Pancreas (tissue), 10 donors: ENCODE measurements at places on chromosomes 3 and 15. TPM values are rescaled to one million over a fixed set of nuclear protein-coding genes. Genes with fewer than 3 reads are reported as not detected.

- no peaks in the 10 kb centered on the region for H3K4me1 ChIP-seq
- H3K27me3 ChIP-seq = no peaks in the 10 kb centered on the region
- no peak overlapping the region for H3K27ac ChIP-seq
- no peak overlapping the region for H3K4me3 ChIP-seq
- no peaks in the 10 kb centered on the region for H3K36me3 ChIP-seq
- no peak for DNase-seq
Observed at GRCh38 chr3:169923831-169924230, 12.5 kb downstream of the SAMD7 start.

- DNase-seq = no peak
- H3K4me1 ChIP-seq = peaks cover 5% of the 10 kb centered on the region
- H3K27me3 ChIP-seq = no peaks in the 10 kb centered on the region
- H3K27ac ChIP-seq = no peak overlapping the region
- H3K36me3 ChIP-seq = no peaks in the 10 kb centered on the region
Observed at GRCh38 chr15:56187665-56188064, 56.0 kb downstream of the RFX7 start.

The AP3B2 gene
- total RNA-seq = 2.6 TPM

- no peak overlapping the region for H3K4me3 ChIP-seq
- H3K27ac ChIP-seq = no peak overlapping the region
- DNase-seq = no peak
- no peaks in the 10 kb centered on the region for H3K36me3 ChIP-seq
- H3K4me1 ChIP-seq = no peaks in the 10 kb centered on the region
Observed at GRCh38 chr3:99669879-99670555, 31.6 kb downstream of the COL8A1 start.

- no peak overlapping the region for H3K27ac ChIP-seq
- no peaks in the 10 kb centered on the region for H3K27me3 ChIP-seq
- H3K4me1 ChIP-seq = no peaks in the 10 kb centered on the region
- DNase-seq = no peak
Observed at GRCh38 chr3:52072020-52072419, 15.6 kb upstream of the DUSP7 start.

The SOX2 gene
- total RNA-seq = 0.35 TPM

DNA sequence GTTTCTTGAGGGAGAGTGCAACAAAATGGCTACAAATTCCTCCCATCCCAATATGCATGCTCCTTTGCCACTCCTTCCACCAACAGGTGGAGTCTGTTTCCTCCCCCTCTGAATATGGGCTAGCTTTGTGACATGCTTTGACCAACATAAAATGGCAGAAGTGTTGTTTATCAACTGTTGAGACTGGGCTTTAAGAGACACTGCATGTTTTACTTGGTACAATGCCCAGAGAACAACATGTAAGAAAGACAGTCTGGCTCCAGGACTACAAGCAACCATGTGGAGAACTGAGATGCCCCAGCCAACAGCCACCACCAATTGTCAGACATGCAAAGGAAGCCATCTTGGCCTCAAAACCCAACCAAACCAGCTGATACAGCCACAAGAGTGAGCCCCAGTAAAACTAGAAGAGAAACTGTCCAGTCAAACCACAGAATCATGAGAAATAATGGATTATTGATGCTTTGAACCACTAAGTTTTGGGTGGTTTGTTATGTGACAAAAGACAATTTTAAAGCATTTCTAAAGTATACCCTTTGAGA, 40.5 kb downstream of the NUDT16 start:
- H3K4me3 ChIP-seq = no peak overlapping the region
- H3K4me1 ChIP-seq = no peaks in the 10 kb centered on the region
- no peaks in the 10 kb centered on the region for H3K27me3 ChIP-seq
- no peaks in the 10 kb centered on the region for H3K36me3 ChIP-seq
- no peak overlapping the region for H3K27ac ChIP-seq

The CHCHD6 gene
- 5.9 TPM for total RNA-seq

The SUSD5 gene
- 0.31 TPM for total RNA-seq

DNA sequence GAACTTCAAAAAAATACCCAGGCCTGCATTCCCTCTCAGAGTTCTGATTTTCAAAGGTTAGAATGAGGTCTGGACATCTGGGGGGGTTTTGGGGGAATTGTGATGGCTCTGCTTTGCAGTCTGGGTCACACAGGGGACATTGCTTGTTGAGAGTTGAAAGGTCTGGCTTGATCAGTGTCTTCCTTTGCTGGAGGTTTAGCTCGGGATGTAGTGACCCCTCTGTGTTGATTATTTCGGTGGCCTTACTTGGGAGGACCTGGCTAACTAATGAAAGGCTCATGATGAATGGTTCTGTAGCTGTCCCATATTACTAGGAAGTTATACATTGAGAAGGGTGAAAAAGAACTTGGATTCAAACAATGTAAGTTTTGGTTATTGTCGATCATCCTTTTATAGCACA, 23.7 kb downstream of the TPM1 start:
- no peaks in the 10 kb centered on the region for H3K27me3 ChIP-seq
- H3K4me3 ChIP-seq = no peak overlapping the region
- H3K27ac ChIP-seq = no peak overlapping the region

DNA sequence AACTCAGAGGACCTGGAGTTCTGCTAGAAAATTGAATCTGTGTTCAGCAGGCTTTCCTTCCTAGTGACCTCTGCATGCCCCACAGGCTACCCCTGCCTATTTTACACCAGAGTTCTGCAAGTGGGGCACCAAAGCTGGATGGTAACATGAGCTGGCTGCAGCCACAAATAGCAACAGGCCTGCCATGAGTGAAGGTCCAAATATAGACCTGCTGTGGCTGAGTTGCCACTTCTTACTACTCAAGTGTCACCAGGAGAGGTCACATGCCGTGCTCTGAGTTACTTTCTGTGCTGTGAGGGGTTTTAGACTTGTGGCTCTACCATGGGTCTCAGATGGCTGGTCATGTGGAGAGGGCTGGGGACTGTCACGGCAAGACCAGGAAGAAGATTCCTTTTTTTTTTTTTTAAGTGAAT, at the start of gene FSD2:
TSS of gene FSD2 (minus strand) at position 76 of the 413 bp plus-strand sequence. CDS start 18,679 bp downstream, outside the sequence.
- no peak within 1 kb of the TSS for H3K4me3 ChIP-seq
- H3K27ac ChIP-seq = no peak within 1 kb of the TSS
- no peaks in the 10 kb centered on the region for H3K27me3 ChIP-seq

DNA sequence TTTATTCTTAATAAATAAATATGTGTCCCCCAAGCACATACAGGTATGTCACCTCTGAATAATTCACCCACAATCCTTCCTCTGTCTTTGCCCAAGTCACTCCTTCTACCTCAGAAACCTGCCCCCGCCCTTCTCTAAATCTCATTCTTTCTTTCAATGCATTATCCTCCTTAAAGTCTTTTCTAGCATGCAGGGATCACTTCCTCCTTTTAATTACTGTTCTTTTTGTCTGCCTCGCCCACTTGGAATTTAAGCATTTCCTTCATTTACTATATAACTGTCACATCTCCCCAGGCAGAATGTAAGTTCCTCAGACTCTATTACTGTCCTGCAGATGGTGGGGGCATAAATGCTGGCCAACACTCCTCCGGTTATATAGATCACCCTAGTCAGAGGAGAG, 7.8 kb downstream of the CCDC80 start:
- H3K36me3 ChIP-seq = no peaks in the 10 kb centered on the region
- no peak overlapping the region for H3K4me3 ChIP-seq
- no peak overlapping the region for H3K27ac ChIP-seq
- no peaks in the 10 kb centered on the region for H3K27me3 ChIP-seq
- H3K4me1 ChIP-seq = no peaks in the 10 kb centered on the region

DNA sequence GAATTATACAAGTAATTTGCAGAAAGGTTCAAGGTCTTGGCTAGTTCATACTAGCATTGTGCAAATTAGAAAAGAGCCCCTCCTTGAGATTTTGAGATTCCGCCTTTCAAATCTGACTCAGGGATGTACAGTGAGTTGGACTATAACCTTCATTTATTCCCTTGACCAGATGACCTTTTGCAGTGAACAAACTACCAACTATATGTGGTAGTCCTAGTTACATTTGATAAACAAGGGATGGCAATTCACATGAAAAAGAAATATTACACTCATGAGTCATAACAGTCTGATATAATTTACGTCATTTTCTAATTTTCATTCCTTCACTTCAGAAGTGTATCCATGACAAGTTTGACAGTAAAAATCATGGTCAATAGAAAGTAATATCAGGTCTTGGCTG, 860.4 kb downstream of the ROBO1 start:
- H3K27ac ChIP-seq = no peak overlapping the region
- no peaks in the 10 kb centered on the region for H3K27me3 ChIP-seq
- no peaks in the 10 kb centered on the region for H3K4me1 ChIP-seq

The GPR27 gene
- 1.8 TPM for total RNA-seq

The TICRR gene
- not detected for total RNA-seq

DNA sequence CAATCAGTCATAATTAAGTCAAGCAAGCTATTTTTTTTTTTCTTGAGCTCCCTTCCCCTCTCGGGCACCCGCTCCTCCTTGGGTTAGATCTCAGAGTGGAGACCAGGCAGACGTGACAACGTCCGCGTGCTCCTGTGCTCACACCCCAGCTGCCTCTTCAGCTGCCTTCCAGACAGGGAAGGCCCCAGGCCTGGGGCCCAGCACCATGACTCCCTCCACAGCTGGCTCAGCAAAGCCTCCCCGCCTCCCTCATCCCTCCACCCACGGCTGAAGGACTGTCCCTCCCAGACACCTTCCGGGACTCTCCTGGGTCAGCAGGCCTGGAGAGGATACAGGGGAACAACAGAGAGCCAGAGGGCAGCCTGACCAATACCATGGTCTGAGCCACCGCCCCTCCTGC, 87.9 kb upstream of the LINGO1 start:
- no peak overlapping the region for H3K4me3 ChIP-seq
- no peaks in the 10 kb centered on the region for H3K4me1 ChIP-seq
- no peaks in the 10 kb centered on the region for H3K36me3 ChIP-seq
- no peaks in the 10 kb centered on the region for H3K27me3 ChIP-seq

The IREB2 gene
- 18.2 TPM for total RNA-seq

DNA sequence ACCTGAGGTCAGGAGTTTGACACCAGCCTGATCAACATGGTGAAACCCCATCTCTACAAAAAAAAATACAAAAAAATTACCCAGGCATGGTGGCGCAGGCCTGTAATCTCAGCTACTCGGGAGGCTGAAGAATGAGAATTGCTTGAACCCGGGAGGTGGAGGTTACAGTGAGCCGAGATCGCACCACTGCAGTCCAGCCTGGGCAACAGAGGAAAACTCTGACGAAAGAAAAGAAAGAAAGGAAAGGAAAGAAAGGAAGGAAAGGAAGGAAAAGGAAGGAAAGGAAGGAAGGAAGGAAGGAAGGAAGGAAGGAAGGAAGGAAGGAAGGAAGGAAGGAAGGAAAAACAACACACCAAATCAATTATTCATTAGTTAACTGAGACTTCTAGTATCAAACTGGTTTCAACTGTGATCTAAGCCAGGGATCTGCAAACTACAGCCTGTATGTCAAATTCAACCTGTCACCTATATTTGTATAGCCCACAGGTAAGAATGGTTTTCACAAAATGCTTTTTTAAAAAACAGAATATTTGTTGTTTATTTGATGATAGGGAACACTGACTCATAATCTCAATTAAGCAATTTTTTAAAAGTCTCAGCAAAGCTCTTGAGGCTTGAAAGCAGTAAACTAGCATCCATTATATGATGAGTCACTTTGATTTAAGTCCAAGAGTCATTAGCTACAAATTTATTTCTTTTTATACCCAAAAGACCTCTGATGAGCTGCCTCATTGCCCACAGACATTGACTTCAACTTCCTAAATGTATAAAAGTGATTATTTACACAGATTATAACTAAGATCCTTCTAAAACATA, 127.6 kb downstream of the TBL1XR1 start:
- DNase-seq = no peak
- H3K4me3 ChIP-seq = no peak overlapping the region
- H3K27ac ChIP-seq = no peak overlapping the region

DNA sequence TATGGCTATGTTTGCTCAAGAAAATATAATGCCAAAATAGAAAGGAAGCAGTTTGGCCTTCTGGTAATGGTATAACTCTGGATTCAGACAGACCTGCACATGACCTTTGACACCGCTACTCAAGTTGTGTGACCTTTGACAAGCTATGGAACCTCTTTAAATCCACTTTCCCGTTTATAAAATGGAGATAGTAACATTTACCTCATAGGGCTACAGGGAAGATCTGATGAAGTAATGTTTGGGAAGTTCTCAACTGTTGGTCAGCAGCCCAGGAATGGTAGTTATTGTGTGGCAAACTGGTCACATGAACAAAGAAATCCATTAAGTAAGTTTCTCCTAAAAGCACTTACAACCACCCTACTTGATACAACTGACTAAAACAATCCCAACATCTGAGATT, 95.1 kb upstream of the PHLDB2 start:
- peaks cover 10% of the 10 kb centered on the region for H3K4me1 ChIP-seq
- DNase-seq = no peak
- no peaks in the 10 kb centered on the region for H3K27me3 ChIP-seq
- H3K4me3 ChIP-seq = no peak overlapping the region
- no peak overlapping the region for H3K27ac ChIP-seq

GRCh38 chr3:9452417-9452816, 55.0 kb downstream of the SETD5 start:
- H3K27me3 ChIP-seq = no peaks in the 10 kb centered on the region
- no peak overlapping the region for H3K27ac ChIP-seq
- H3K4me1 ChIP-seq = no peaks in the 10 kb centered on the region
- no peak for DNase-seq

DNA sequence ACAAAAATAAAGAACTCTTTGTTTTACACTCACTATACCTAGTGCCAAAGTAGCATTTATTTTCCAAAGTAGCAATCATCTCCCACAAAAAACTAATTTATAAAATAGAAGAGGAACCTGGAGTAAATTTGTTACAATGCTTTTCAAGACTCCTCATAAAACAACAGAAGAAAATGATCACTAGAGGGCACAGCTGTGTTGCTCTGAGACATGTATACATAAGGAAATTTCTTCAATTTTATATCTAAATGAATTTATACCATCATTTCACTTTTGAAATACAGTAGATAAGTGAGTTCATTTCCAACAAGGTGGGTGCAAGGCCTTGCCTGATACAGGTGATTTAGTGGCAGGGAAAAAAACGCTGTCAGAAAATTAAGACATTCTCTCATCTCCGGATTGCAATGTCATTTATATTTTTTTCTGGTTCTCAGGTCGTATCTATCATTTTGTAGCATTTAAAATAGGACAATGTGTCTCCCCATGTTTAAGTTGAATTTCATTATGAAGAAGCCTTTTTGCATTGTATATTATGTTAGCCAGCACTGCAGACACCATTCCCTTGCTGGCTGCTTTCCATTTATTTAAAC, 25.3 kb upstream of the ARHGEF26 start:
- H3K27ac ChIP-seq = no peak overlapping the region
- no peak overlapping the region for H3K4me3 ChIP-seq
- H3K4me1 ChIP-seq = no peaks in the 10 kb centered on the region
- DNase-seq = no peak
- no peaks in the 10 kb centered on the region for H3K36me3 ChIP-seq

The LRRC31 gene
- total RNA-seq = not detected

- no peaks in the 10 kb centered on the region for H3K4me1 ChIP-seq
- no peaks in the 10 kb centered on the region for H3K27me3 ChIP-seq
- H3K36me3 ChIP-seq = no peaks in the 10 kb centered on the region
- no peak overlapping the region for H3K27ac ChIP-seq
- no peak for DNase-seq
Observed at GRCh38 chr15:61764981-61765380, 295.3 kb downstream of the VPS13C start.

- DNase-seq = peak; percentile 82
- no peaks in the 10 kb centered on the region for H3K36me3 ChIP-seq
- H3K4me3 ChIP-seq = peak within 1 kb of the TSS; percentile 75
- no peaks in the 10 kb centered on the region for H3K27me3 ChIP-seq
- peak within 1 kb of the TSS; percentile 89 for H3K27ac ChIP-seq
- peaks cover 19% of the 10 kb centered on the region for H3K4me1 ChIP-seq
Observed at GRCh38 chr3:97971679-97972567, at the start of gene RIOX2. TSS of gene RIOX2 (minus strand) at chr3:97972431. CDS start at chr3:97967593, 4,838 bp downstream.
